Activated naive CD8-positive, alpha-beta T cell treated with anti-CD3 and anti-CD28 coated beads for 36 hours (primary cell): ENCODE measurements at places on chromosomes 12 and 14. TPM values are rescaled to one million over a fixed set of nuclear protein-coding genes. Genes with fewer than 3 reads are reported as not detected.

SNAPC1 gene
- total RNA-seq, result 9.2 TPM

RNASE4 gene
- total RNA-seq, result 0.68 TPM

- no peaks in the 10 kb centered on the region for H3K36me3 ChIP-seq
- no peaks in the 10 kb centered on the region for H3K4me1 ChIP-seq
- H3K27ac ChIP-seq, result no peak overlapping the region
- no peak overlapping the region for H3K4me3 ChIP-seq
Observed at GRCh38 chr12:81450920-81451739, 308.0 kb downstream of the PPFIA2 start.

DNA sequence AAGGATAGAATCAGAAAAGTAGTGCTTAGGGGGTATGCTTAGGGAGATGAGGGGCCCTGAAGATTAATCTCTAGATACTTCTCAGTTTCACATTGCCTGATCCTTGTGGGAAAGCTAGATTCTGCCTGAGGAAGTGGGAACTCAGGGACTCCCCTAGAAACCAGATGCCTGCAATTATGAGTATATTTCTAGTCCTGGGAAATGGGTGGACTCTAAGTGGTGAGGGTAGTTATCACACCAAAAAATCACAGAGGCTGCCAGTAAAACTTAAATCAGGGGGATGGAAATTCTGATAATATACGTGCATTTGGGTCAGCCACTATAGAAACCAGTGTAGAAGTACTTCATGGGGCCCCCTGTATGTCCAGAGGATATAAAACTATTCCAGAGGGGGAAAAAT is 18.3 kb downstream of the HOXC4 start:
- H3K4me1 ChIP-seq, result no peaks in the 10 kb centered on the region
- no peak overlapping the region for H3K27ac ChIP-seq
- no peak overlapping the region for H3K4me3 ChIP-seq
- peaks cover 20% of the 10 kb centered on the region for H3K27me3 ChIP-seq
- DNase-seq, result no peak

TGFB3 gene
- total RNA-seq, result 2.4 TPM

DNA sequence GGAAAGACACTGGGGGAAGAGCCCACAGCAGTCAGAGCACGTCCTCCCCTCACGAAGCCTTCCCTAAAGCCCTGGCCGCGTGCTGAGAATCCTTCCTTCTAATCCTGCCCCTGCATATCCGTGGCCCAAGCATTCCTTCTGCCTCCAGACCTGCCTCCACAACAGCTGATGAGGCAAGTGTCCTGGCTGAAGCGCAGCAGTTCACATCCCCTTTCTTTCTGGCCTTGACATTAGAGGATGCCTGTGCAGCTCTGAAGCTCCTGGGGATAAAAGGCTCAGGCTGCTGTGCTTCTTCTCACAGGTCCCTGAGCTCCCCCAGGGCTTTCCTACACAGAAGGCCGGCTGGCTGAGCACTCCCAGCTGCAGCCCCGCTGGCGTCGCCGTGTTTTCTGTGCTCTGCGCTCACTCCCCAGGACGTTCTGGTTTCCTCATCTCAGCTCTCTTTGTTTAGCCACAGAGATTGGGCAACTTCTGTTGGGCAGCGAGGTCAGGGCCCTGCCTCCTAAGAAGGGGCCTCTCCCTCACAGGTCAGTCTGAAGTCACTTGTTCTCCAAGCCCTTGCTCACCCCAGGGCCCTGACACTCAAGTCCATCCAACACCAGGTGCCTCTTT is 45.8 kb downstream of the NINJ2 start:
- peaks cover 26% of the 10 kb centered on the region for H3K4me1 ChIP-seq
- H3K27me3 ChIP-seq, result no peaks in the 10 kb centered on the region
- no peak overlapping the region for H3K4me3 ChIP-seq
- no peaks in the 10 kb centered on the region for H3K36me3 ChIP-seq
- DNase-seq, result no peak

PPFIA2 gene
- 0.42 TPM for total RNA-seq

NKX2-1 gene
- total RNA-seq, result not detected

PTGER2 gene
- total RNA-seq, result 20.8 TPM
